ENCODE measurements at places on chromosomes 4 and X.

DNA sequence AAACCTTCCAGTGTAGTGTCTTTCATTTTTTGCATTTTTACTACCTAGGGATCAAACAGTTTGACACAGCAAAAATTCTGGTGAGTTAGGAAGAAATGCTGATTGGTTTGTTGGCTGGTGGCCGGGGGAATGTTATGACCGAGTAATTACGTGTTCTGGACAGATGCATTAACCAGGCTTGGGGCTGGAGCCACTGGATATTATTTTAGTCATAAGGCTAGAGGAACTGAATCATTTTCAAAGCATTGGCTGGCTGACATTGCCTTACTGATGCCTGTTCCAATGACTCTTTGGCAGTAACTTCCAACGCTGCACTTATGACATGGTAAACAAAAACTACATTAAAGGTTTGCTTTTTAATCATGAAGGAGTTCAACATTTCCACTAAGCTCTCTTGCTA is 84.6 kb downstream of the FBXO8 start:
- no peak for DNase-seq

GRCh38 chr4:123455360-123455759 is 58.8 kb downstream of the SPRY1 start:
- no peak for DNase-seq

DNA sequence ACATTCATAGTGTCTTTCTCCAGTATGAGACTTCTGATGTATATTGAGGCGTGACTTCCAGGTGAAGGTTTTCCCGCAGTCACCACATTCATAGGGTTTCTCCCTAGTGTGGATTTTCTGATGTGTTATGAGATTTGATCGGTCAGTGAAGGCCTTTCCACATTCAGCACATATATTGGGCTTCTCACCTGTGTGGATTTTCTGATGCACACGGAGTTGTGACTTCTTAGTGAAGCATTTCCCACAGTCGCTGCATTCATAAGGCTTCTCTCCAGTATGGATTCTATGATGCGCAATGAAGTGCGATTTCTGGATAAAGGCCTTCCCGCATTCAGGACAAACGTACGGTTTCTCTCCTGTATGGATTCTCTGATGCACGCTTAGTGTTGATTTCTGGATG is 35.4 kb downstream of the ZNF41 start:
- no peak for DNase-seq

GRCh38 chr4:153725136-153725830 is 34.5 kb downstream of the RNF175 start:
- no peak for DNase-seq

GRCh38 chr4:183337349-183337748 is 15.1 kb upstream of the CLDN24 start:
- no peak for DNase-seq

- DNase-seq: no peak
These were observed 793 bp upstream of the DCUN1D4 start for GRCh38 chr4:51842167-51842553.
